ENCODE measurements at places on chromosomes 6 and 20. TPM values are rescaled to one million over a fixed set of nuclear protein-coding genes. Genes with fewer than 3 reads are reported as not detected.

Gene OR2H2
- total RNA-seq: not detected

Gene ATAT1
- total RNA-seq: 7.2 TPM

Gene GPANK1
- 9.8 TPM for total RNA-seq

Gene ZC2HC1B
- not detected for total RNA-seq

Gene GPLD1
- total RNA-seq: 1.7 TPM

- H3K4me1 ChIP-seq: no peaks in the 10 kb centered on the region
- H3K27ac ChIP-seq: no peak overlapping the region
- DNase-seq: no peak
- H3K27me3 ChIP-seq: no peaks in the 10 kb centered on the region
- no peaks in the 10 kb centered on the region for H3K36me3 ChIP-seq
- no peak overlapping the region for H3K4me3 ChIP-seq
Observed at GRCh38 chr6:13178107-13178506, 150.2 kb downstream of the TBC1D7 start.

GRCh38 chr20:34312024-34312460 lies 8.9 kb upstream of the AHCY start:
- peaks cover 11% of the 10 kb centered on the region for H3K4me1 ChIP-seq
- H3K27ac ChIP-seq: no peak overlapping the region
- H3K4me3 ChIP-seq: no peak overlapping the region
- no peak for DNase-seq

- H3K27ac ChIP-seq: no peak overlapping the region
- no peaks in the 10 kb centered on the region for H3K4me1 ChIP-seq
- DNase-seq: no peak
- no peaks in the 10 kb centered on the region for H3K36me3 ChIP-seq
- no peak overlapping the region for H3K4me3 ChIP-seq
Observed at GRCh38 chr6:897528-898207, 204.7 kb upstream of the EXOC2 start.

Measured in CD4-positive, CD25-positive, alpha-beta regulatory T cell (primary cell).